Ammon's horn (tissue), 1 donor: ENCODE measurements at places on chromosomes 5 and 9.

- DNase-seq: no peak
Observed at GRCh38 chr9:91567642-91568274, 144.1 kb upstream of the NFIL3 start.

DNA sequence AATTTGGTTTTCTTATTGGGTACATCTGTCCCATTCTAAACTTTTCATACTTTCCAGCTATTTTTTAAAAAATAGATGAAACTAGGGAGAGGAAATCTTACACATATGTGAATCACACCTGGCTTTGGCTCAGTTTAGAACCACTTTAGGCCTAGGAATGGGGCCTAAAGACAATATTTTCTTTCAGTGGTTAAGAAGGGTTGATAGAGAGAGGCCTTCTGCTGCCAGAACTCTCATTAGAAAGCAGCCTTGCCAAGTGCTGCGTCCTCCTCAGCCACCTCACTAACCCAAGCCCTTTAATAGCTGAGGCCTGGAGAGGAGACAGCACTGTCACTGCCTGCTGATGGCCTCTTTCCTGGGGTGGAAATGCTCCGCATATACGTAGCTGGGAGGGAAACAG lies 167.5 kb downstream of the SAXO1 start:
- DNase-seq: no peak

DNA sequence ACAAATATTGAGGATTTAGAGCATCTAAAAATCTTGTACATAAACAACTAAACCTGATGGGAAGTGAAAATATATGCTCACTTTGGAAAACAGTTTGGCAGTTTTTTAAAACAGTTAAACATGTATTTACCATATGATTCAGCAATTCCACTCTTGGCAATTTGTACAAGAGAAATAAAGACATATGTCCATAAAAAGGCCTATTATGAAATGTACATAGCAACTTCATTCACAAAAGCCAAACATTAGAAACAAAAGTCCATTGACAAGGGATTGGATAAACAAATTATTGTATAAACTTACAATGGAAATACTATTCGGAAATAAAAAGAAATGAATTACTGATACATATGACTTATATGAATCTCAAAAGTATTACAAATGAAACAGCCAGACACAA lies 196.2 kb upstream of the SLC24A2 start:
- DNase-seq: no peak

GRCh38 chr9:7246917-7247522 lies 489.2 kb downstream of the KDM4C start:
- DNase-seq: no peak

DNA sequence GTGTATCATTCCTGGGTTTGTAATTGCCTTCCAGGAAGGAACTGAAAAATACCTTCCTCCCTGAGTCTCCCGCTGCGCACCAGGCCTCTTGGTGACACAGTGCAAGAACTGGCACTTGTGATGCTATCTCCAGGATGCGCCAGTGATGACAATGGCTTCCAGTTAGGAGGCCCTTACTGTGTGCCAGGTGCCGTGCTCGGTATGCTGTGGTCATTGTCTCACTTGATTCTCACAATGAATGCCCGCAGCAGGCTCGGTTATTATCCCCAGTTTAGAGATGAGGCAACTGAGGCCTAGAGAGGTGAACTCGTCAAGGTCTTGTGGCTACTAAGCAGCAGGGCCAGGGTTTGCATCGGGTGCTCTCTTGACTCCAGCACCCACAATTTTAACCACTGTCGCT lies 31.5 kb upstream of the SLC2A8 start:
- no peak for DNase-seq

DNA sequence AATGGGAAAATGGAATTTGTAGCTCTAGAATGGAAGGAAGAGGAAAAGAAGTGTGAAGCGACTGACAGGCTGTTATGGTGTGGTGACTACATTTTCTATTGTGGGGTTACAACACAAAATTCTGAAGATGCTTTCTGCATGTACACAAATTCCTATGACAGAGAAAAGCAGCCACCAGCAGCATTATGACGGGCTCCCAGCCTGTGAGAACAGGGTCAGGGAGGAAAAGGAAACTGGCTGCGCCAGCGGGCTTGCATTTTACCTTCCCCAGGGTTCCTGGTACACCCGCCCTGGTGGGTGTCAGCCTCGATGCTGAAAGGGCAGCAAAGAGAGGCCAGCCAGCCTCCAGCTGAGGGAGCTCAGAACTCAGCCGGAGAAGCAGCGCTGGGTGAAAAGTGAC lies 41.0 kb downstream of the DDX31 start:
- DNase-seq: no peak
